ENCODE measurements at places on chromosomes 1 and 21.

- no peak for DNase-seq
Measured at GRCh38 chr1:180255536-180256340, 25.7 kb downstream of the LHX4 start.

DNA sequence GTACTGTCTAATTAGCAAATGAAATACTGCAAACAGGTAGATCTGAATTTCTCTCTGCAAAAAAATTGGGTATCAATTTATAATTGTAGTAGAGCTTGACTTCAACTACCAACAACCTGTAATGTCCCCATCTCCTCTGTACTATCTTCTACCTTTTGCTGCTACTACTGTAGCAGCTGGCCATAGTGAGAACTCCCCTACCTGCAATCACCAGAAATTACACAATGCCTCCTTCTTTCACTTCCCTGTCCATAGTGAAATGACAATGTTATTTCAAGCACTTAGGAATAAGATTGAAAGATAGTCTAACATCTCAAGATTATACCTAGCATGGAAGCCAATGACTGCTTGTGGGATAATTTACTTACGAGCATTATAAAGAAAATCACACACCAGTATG, 100.4 kb downstream of the ACBD6 start:
- DNase-seq, result no peak

DNA sequence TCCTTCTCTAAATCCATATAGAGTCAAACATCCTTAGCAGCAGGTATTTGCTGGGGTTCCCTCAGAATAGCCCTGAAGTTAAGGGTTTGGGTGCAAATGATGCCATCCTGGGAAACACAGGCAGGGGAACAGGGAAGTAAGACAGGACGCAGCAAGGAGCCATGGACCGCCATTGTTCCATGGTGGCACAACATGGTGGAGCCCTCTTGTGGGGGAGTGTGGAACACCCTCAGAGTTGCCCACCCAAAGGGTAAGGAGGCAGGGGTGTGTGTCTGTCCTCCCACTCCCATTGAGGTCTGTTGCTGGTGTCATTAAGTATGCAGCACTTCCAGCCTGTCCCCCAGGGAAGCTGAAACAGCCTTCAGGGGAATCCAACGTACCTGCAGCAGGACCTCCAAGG, 20.4 kb upstream of the RCAN1 start:
- peak; percentile 12 for DNase-seq

- no peak for DNase-seq
Measured at GRCh38 chr1:207858281-207858680, 52.6 kb downstream of the CD34 start.

DNA sequence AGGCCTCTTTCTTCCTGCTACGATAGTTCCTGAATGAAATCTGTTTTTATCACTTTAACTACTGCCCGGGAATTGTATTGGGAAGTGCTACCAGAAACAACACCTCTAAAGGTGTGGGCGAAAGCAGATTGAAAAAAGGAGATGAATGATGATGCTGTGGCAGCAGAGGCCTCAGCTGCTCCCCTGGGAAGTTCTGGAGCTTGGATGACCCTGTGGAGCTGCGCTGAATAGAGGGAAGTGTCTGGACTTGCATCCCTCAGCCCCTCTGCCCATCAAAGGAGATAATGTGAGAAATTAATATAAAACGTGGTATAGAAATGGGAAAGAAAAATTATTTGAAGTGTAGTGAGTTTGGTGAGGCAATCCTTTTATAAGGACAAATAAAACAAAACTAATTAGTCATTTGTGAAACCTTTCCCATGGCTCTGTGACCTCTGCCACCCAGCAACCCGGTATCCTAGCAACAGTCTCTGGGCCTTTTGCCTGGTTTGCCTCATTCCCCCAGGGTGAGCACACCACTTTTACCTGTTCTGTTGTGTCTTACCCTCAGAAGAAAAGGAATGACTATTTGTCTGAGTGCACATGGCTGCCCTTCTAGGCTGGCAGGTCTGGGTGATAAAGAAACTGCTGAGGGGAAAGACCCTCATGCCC, 21.3 kb downstream of the OVAAL start:
- DNase-seq, result no peak

- DNase-seq, result no peak
Measured at GRCh38 chr1:55720261-55720660, 505.1 kb upstream of the USP24 start.

GRCh38 chr1:38908821-38909220, 27.4 kb upstream of the GJA9 start:
- no peak for DNase-seq

DNA sequence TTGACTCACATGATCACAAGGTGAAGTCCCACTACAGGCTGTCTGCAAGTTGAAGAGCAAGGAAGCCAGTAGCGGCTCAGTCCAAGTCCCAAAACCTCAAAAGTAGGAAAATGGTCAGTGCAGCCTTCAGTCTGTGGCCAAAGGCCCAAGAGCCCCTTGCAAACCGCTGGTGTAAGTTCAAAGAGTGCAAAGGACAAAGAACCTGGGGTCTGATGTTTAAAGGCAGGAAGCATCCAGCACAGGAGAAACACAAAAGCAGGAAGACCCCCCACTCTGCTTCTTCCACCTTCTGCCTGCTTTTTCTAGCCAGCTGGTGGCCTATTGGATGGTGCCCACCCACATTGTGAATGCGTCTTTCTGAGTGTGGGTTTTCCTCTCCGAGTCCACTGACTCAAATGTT, 2222.6 kb downstream of the MRPL39 start:
- no peak for DNase-seq

DNA sequence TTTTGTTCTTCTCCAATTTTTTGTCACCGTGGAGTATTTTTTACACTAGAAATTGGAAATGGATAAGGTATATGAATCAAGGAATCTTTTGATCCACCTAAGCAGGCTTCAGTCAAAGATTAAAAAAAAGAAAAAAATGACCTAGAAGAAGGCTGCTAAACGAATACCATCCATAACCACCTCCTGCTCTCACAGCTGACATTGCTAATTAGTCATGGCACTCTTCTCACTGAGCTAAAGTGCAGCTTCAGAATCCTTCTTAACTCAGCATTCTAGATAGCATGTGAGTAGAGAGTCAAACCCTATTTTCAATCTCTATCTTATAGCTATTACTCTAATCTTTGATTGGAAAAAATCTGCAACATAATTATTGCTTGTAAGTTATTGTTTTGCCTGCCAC, 40.2 kb upstream of the ST6GALNAC5 start:
- no peak for DNase-seq

DNA sequence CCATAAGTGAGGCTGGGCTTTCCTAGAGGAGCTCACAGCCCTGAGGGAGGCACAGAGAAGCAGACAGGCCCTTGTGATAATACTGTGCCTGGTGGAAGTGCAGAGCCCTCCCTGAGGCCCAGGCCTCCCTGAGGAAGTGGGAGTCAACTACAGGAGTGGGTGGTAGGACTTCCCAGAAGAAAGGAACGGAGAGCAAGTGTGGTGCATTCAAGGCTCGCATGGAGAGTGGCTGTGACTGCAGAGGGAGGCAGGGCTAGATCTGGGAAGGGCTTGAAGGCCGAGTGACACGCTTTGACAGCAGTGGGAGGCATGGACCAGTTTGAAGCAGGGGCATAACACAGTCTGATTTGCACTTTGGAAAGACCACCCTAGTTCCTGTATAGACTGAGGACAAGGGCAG, 37.3 kb downstream of the AZIN2 start:
- DNase-seq, result no peak

- no peak for DNase-seq
Measured at GRCh38 chr1:44557778-44558177, 116.5 kb downstream of the TMEM53 start.

- DNase-seq, result no peak
Measured at GRCh38 chr1:180415985-180416633, 86.3 kb downstream of the ACBD6 start.

Measured in stimulated activated CD4-positive, alpha-beta T cell treated with anti-CD3 and anti-CD28 coated beads, Interleukin-4, amount 100 ng/mL, for 24 hours (primary cell).